ENCODE measurements at places on chromosomes 2 and 18. TPM values are rescaled to one million over a fixed set of nuclear protein-coding genes. Genes with fewer than 3 reads are reported as not detected.
A peak's percentile ranks its signal among the peaks of the same experiment; 100 is the strongest.

GRCh38 chr2:30155889-30156658 lies 9.3 kb downstream of the YPEL5 start:
- peaks cover 56% of the 10 kb centered on the region for H3K36me3 ChIP-seq
- H3K4me1 ChIP-seq, result no peaks in the 10 kb centered on the region
- no peak overlapping the region for H3K4me3 ChIP-seq
- no peaks in the 10 kb centered on the region for H3K27me3 ChIP-seq

DNA sequence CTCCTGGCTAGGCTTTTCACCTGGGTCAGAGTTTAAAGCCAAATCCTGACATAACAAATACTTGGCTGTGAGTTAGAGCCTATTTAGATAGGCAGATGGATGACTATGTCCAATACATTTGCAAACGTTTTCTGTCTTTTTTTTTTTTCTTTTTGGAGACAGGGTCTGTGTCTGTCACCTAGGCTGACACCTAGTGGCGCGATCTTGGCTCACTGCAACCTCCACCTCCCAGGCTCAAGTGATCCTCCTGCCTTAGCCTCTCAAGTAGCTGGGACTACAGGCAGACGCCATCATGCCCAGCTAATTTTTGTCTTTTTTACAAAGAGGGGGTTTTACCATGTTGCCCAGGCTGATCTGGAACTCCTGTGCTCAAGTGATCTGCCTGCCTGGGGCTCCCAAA lies 124.8 kb downstream of the DYM start:
- no peak overlapping the region for H3K27ac ChIP-seq
- H3K4me3 ChIP-seq, result no peak overlapping the region
- H3K4me1 ChIP-seq, result peaks cover 8% of the 10 kb centered on the region
- no peaks in the 10 kb centered on the region for H3K36me3 ChIP-seq
- H3K27me3 ChIP-seq, result no peaks in the 10 kb centered on the region

DNA sequence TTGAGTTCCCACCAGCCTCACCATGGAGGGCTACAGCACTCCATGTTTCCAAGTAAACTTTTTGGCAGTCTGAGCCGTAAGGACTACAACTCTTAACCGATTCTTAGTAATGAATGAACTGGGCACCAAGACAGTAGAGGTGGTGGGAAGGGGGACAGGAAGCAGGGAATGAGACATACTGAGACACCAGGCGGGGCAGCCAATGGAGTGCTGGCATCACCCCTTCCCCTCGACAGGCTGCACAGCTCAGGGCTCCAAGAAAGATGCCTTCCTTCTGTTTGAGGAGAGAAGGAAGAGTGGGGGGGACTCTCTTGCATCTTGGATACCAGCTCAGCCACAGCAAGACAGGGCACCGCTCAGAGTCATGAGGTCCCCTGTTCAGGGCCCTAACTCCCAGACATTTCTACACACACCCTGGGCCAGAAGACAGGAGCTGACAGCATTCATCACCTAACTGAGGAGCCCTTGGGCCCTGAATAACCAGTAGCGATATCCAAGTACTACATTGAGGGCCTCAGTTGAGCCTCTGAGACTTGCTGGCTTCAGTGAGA lies 45.2 kb downstream of the USP34 start:
- DNase-seq, result no peak
- H3K36me3 ChIP-seq, result no peaks in the 10 kb centered on the region
- H3K4me1 ChIP-seq, result peaks cover 10% of the 10 kb centered on the region
- H3K4me3 ChIP-seq, result no peak overlapping the region
- H3K27ac ChIP-seq, result no peak overlapping the region

DNA sequence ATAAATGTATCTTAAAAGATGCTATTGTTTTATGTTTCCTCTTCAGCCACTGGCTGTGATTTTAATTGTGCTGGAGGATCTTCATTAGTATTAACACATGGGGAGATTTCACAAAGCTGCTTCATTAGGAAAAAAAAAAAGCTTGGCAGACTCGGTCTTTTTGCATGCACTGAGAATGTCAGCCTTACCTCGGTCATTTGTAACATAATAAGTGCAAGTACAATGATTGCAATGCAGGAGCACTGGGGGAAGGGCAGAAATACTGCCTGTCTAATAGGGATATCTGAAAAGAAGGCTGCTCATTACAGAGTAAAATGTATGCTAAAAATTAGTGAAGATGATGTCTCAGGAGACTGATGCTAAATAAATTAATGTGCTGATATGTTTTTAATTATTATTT lies 1.3 kb upstream of the BAZ2B start:
- H3K27me3 ChIP-seq, result no peaks in the 10 kb centered on the region
- H3K4me3 ChIP-seq, result peak overlapping the region; percentile 91
- H3K36me3 ChIP-seq, result no peaks in the 10 kb centered on the region
- peaks cover 26% of the 10 kb centered on the region for H3K4me1 ChIP-seq

- H3K27ac ChIP-seq, result no peak overlapping the region
- H3K27me3 ChIP-seq, result no peaks in the 10 kb centered on the region
- H3K4me1 ChIP-seq, result no peaks in the 10 kb centered on the region
- no peaks in the 10 kb centered on the region for H3K36me3 ChIP-seq
Measured at GRCh38 chr2:205869439-205869838, 187.1 kb downstream of the NRP2 start.

- H3K27me3 ChIP-seq, result no peaks in the 10 kb centered on the region
- H3K36me3 ChIP-seq, result no peaks in the 10 kb centered on the region
- DNase-seq, result no peak
- no peak overlapping the region for H3K27ac ChIP-seq
- no peaks in the 10 kb centered on the region for H3K4me1 ChIP-seq
Measured at GRCh38 chr2:127627740-127628571, 18.0 kb upstream of the GPR17 start.

DNA sequence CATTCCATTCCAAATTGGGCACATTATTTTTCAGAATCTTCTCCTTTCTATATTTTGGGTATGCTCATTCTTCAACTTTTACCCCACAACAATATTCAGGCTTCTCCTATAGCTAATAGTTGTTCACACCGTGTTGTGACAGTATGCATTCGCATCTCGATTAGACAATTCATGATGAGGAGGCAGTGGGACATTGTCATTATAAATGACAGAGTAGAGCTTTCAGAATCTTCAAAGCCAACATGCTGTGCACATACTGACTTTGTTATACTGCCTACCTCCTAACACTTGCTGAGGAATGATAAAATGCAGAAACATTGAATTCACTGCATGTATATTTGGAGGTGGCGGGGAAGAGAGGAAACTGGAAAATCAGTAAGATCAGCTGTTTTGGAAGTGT lies 714.2 kb downstream of the SUCLG1 start:
- DNase-seq, result no peak
- no peaks in the 10 kb centered on the region for H3K36me3 ChIP-seq
- H3K27me3 ChIP-seq, result no peaks in the 10 kb centered on the region
- H3K4me1 ChIP-seq, result no peaks in the 10 kb centered on the region
- no peak overlapping the region for H3K27ac ChIP-seq
- H3K4me3 ChIP-seq, result no peak overlapping the region

GRCh38 chr2:239512054-239512453 lies 111.2 kb upstream of the HDAC4 start:
- no peaks in the 10 kb centered on the region for H3K27me3 ChIP-seq
- no peaks in the 10 kb centered on the region for H3K36me3 ChIP-seq
- no peak overlapping the region for H3K27ac ChIP-seq

DNA sequence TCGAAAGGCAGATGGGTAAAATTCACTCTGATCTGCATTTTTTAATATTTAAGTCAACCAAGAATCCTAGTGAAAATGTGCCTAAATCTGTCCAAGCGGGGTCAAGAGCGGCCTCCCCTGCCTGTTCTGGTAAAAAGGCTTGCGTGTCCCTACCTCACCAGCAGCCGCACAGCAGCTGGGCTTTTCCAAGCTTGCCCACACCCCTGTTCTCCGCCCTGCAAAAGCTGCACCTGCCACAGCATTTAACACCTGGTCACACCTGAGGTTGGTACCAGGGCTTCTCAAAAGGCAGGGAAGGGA lies 25.8 kb upstream of the TMEM182 start:
- H3K36me3 ChIP-seq, result no peaks in the 10 kb centered on the region
- peak overlapping the region; percentile 88 for H3K4me3 ChIP-seq
- DNase-seq, result no peak
- H3K27me3 ChIP-seq, result no peaks in the 10 kb centered on the region

- H3K4me3 ChIP-seq, result no peak overlapping the region
- no peak overlapping the region for H3K27ac ChIP-seq
- no peaks in the 10 kb centered on the region for H3K27me3 ChIP-seq
- DNase-seq, result no peak
- H3K4me1 ChIP-seq, result peaks cover 38% of the 10 kb centered on the region
Measured at GRCh38 chr2:158493458-158493857, 36.7 kb downstream of the PKP4 start.

DNA sequence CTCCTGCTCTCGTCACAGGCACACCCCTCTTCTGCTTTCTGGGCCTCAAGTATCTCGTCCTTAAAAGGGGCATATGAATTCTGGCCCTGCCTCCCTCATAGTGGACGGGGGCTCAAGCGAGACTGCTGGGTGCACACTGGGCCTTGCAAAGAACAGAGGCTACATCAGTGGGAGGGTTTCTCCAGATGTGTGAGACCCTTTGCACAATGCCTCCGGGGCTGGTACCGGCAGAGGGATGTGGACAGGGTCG lies 25.0 kb downstream of the CRACDL start:
- no peak overlapping the region for H3K27ac ChIP-seq
- DNase-seq, result no peak
- no peak overlapping the region for H3K4me3 ChIP-seq
- no peaks in the 10 kb centered on the region for H3K27me3 ChIP-seq
- H3K4me1 ChIP-seq, result peaks cover 46% of the 10 kb centered on the region
- H3K36me3 ChIP-seq, result no peaks in the 10 kb centered on the region

GRCh38 chr2:151716721-151717120 lies 17.6 kb downstream of the NEB start:
- H3K36me3 ChIP-seq, result no peaks in the 10 kb centered on the region
- no peak overlapping the region for H3K4me3 ChIP-seq
- peak; percentile 14 for DNase-seq
- peaks cover 5% of the 10 kb centered on the region for H3K4me1 ChIP-seq

GRCh38 chr2:182266909-182267308 lies 159.9 kb downstream of the PDE1A start:
- H3K4me1 ChIP-seq, result no peaks in the 10 kb centered on the region
- H3K27me3 ChIP-seq, result no peaks in the 10 kb centered on the region
- H3K4me3 ChIP-seq, result no peak overlapping the region
- H3K36me3 ChIP-seq, result no peaks in the 10 kb centered on the region
- H3K27ac ChIP-seq, result no peak overlapping the region

- H3K4me3 ChIP-seq, result no peak overlapping the region
- no peak overlapping the region for H3K27ac ChIP-seq
- H3K27me3 ChIP-seq, result no peaks in the 10 kb centered on the region
- no peaks in the 10 kb centered on the region for H3K4me1 ChIP-seq
- no peaks in the 10 kb centered on the region for H3K36me3 ChIP-seq
- no peak for DNase-seq
Measured at GRCh38 chr2:196558497-196558896, 81.0 kb upstream of the CCDC150 start.

DNA sequence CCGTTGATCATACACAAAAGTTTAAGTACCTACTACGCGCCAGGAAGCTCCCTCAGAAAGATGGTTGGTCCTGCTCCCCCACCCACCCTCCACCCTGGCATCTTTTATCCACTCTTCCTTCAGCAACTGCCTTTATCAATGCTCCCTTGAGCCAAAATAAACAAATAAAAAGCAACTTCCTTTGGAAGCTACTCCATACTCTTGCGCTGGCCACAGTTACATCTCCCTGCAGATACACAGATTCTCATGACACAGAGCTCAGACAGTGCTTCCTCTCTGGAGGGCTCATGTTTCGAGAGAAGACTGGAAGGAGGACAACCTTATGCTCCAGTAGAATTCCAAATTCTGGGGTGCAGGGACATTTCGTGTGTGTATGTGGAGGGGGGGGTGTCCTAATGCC lies 3.8 kb upstream of the STEAP3 start:
- H3K27ac ChIP-seq, result no peak overlapping the region
- DNase-seq, result no peak
- H3K4me3 ChIP-seq, result no peak overlapping the region

GRCh38 chr2:213862407-213863076 lies 548.3 kb upstream of the VWC2L start:
- no peaks in the 10 kb centered on the region for H3K27me3 ChIP-seq
- no peak overlapping the region for H3K4me3 ChIP-seq

DNA sequence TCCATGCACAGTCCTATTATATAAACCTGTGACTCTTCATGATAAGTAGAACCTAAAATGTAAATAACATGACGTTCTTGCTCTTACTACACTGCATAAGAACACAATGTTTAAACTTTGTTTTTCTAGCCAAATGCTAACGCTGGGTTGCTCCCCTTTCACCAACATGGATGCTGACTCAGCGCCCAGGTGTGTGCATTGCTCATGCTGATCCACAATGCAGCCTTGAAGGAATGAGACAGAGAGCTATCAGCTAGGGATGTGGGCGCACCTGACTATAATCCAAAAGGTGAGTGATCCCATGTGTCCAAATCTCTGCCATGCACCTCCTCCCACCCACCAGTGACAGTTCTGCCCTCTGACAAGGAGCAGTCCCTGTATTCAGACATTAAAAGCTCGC lies 235.0 kb downstream of the IRS1 start:
- no peak overlapping the region for H3K27ac ChIP-seq
- no peaks in the 10 kb centered on the region for H3K36me3 ChIP-seq
- H3K27me3 ChIP-seq, result no peaks in the 10 kb centered on the region
- no peak for DNase-seq
- no peaks in the 10 kb centered on the region for H3K4me1 ChIP-seq

ANKRD53 gene
- total RNA-seq, result not detected

AOX1 gene
- 47.9 TPM for total RNA-seq

AP1S3 gene
- total RNA-seq, result 1.8 TPM

ZSWIM2 gene
- total RNA-seq, result not detected

KYNU gene
- under 0.01 TPM for total RNA-seq

NOL4 gene
- total RNA-seq, result not detected

TBR1 gene
- 0.97 TPM for total RNA-seq

EVA1A gene
- 126 TPM for total RNA-seq

RUFY4 gene
- total RNA-seq, result not detected

CCDC74B gene
- total RNA-seq, result 3.8 TPM

ZNF2 gene
- 5.6 TPM for total RNA-seq

PLCD4 gene
- total RNA-seq, result 0.51 TPM
